Natural killer cell (primary cell): ENCODE measurements at places on chromosomes 6 and 20.

DNA sequence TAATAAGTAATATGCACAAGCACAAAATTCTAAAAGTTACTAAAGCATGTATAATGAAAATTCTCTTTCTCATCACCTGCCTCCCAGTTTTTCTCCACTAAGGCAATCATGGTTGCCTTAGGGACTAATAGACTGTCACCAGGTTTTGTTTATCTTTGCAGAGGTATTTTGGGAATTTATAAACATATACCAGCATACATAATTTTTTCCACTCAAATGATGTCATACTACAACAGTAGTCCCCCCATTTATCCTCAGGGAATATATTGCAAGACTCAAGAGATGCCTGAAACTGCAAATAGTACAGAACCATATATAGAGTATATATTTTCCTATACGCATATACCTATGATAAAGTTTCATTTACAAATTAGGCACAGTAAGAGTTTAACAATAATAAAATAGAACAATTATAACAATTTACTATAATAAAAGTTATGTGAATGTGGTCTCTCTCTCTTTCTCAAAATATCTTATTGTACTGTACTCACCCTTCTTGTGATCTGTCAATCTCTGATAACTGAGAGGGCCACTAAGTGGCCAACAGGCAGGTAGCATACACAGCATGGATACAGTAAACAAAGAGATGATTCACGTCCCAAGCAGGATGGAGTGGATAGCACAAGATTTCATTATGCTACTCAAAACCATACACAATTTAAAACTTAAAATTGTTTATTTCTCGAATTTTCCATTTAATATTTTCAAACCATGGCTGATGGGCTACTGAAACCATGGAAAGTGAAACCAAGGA lies 19.7 kb downstream of the RBL1 start:
- DNase-seq, result no peak

GRCh38 chr6:1280666-1281300 lies 31.1 kb upstream of the FOXQ1 start:
- no peak for DNase-seq

DNA sequence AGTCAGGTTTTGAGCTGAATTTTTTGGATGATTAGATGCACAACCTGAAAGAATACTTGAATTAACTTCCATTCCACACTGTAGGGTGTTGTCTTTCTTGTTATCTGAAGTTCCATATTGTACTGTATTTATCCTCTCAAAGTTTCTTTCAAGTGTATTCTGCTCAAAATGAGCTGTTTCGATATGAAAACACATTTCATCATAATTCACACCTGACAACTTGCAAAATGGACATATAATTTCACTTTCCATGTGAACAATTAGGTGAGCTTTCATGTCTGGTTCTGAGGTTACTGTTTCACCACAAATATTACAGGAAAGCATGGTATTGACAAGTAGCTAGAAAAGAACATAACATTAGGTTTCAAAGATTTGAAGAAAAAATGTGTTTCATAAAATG lies 1.7 kb downstream of the ZUP1 start:
- peak; percentile 12 for DNase-seq

- no peak for DNase-seq
Observed at GRCh38 chr6:106084106-106084988, 1.8 kb upstream of the PRDM1 start.
